ENCODE measurements at places on chromosomes 1 and 21.
A peak's percentile ranks its signal among the peaks of the same experiment; 100 is the strongest.

DNA sequence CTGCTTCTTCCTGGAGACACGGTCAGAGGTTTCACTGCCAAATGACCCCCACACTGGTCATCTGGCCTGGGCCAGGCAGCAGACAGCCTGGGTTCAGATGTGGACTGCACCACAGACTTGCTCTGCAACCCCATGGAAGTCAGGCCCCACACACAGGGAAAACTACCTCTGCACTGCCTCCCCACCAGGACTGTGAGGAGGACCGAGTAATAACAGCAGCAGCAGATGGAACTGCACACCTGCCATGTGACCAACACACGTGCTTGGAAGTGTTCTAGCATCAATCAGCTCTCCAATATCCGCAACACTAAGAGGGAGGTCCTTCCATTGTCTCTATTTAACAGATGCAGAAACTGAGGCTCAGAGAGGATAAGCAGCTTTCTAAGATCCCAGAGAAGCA lies 51.4 kb downstream of the SLC9A1 start:
- DNase-seq = no peak

- DNase-seq = no peak
Measured at GRCh38 chr1:48718116-48718630, 58.5 kb downstream of the BEND5 start.

- no peak for DNase-seq
Measured at GRCh38 chr1:214709241-214709640, 106.2 kb downstream of the CENPF start.

DNA sequence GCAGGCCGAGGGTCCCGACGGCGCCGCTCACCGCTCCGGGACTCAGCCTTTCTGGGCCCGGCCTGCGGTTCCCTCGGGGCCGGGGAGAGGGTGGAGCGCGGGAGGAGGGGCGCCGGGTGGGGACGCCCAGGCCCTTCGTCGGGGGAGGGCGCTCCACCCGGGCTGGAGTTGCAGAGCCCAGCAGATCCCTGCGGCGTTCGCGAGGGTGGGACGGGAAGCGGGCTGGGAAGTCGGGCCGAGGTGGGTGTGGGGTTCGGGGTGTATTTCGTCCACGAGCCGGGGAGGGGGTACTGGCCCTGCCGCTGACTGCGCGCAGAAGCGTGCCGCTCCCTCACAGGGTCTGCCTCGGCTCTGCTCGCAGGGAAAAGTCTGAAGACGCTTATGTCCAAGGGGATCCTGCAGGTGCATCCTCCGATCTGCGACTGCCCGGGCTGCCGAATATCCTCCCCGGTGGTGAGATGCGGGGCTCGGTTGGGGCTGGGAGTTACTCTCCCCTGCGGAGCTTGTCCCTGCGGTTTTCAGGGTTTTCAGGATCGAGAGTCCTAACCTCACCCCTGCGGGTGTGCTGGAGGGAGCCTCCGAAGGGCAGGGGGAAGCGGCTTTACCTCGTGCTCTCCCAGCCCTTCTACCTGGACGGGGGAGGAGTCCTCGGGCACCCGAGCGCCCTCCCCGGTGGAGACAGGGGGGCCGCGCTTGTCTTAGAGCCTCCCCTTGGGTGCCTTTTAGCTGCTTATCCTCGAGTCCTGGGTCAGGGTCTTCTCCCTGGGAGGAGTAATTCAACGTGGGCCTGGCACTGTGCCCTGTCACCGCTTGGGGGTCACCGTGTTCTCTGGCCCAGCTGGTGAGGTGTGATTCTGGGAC lies 2.1 kb downstream of the SAMD11 start:
- no peak for DNase-seq

- DNase-seq = no peak
Measured at GRCh38 chr1:207861442-207862177, 49.3 kb downstream of the CD34 start.

DNA sequence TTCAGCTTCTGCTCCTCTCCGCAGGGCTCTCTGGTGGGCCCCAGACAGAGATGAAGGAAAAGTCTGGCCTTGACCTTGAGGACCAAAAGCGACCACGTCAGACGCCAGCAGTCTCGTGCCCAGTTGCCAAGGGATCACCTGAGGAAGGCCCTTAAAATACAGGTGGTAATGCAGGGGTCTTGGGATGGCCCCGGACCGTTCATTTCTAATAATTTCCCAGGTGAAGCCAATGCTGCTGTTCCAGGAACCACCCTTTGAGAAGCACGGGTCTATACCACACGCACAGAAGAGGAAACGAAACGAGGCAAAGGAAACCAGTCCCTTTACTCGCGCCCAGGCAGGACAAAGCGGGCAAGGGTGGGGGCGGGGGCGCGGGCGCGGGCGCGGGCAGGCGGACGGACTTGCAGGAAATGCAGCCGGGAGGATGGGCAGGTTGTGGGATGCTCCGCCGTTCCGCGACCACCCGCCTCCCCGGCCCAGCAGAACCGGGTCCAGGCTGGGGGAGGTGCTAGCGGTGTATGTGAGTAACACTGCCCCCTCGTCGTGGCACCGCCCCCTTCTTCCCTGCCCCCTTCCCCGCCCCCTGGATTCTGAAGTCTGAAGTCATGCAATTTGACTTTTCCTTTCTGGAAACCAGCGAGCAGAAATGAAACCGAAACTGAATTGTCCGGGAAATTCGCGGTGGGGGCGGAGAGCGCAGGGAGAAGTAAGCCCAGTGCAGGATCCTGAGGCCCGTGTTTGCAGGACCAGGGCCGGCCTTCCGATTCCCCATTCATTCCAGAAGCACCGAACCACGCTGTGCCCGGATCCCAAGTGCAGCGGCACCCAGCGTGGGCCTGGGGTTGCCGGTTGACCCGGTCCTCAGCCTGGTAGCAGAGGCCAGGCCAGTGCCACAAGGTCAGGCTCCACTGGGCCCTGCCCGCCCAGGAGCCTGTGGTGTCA lies 5.8 kb upstream of the MX1 start:
- peak; percentile 72 for DNase-seq

DNA sequence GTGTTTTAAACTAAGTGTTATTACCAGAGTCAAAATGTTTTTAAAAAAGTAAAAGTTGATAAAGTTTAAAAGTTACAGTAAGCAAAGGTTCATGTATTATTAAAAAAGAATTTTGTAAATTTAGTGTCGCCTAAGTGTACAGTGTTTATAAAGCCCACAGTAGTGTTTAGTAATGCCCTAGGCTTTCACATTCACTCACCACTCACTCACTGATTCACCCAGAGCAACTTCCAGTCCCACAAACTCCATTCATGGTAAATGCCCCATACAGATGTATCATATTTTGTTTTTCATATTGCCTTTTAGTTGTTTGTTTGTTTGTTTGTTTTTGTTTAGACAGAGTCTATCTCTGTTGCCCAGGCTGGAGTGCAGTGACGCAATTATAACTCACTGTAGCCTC lies 353.8 kb upstream of the PTBP2 start:
- DNase-seq = no peak

GRCh38 chr21:44790368-44790767 lies 11.3 kb downstream of the UBE2G2 start:
- no peak for DNase-seq

DNA sequence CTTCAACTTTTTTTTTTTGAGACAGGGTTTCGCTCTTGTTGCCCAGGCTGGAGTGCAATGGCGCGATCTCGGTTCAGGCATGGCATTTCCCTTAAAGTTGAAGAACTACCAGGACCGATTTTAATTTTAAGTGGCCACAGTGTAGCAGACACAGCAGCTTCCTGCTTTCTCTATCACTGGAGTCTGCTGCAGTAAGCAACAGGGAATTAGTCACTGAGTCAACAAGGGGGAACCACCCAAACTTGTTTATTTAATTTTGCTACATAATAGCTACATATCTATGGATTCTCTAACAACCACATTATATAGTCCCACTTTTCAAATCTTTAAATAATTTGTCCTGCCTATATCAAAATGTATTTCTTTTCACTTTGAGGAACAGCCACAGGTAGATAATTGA lies 12.5 kb upstream of the TNNI3K start:
- no peak for DNase-seq

- no peak for DNase-seq
Measured at GRCh38 chr1:35298464-35298863, 30.0 kb downstream of the ZMYM4 start.

DNA sequence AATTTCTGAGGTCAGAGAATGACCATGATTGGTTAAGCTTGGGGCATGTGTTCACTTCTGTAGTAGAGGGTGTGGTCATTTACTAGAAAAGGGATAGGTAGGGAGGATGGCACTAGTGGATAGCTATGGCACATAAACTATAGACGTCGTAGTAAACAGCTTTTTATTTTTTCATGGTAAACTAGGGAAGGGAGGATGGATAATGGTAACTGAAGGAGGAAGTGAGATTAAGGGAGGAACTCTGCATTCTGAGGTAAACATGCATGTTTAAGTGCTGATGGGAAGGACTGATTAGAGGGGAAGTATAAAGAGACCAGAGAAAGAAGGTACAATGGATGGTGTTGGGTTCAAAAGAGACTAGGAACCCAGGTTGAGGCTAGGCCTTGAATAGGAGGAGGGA lies 26.9 kb downstream of the PTGS2 start:
- no peak for DNase-seq

DNA sequence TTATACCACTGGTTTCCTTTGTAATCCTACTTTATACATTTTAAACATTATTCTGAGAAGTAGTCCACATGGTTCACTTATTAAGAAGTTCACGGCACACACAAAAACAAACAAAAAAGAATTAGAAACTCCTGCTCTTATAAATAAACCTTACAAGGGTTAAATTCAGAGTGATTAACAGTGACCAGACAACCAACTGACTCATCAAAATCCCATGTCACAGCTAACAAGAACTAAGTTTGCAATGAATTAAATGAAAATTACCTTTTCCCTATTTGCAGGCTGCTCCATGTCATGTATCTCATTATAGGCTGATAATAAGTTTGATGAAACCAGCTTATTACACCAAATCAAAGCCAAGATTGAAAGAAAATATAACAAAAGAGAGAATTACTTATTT lies 77.5 kb downstream of the PUM1 start:
- no peak for DNase-seq

- no peak for DNase-seq
Measured at GRCh38 chr21:17051054-17051453, 461.8 kb upstream of the CXADR start.

- no peak for DNase-seq
Measured at GRCh38 chr1:56072310-56072709, 507.1 kb downstream of the PLPP3 start.

DNA sequence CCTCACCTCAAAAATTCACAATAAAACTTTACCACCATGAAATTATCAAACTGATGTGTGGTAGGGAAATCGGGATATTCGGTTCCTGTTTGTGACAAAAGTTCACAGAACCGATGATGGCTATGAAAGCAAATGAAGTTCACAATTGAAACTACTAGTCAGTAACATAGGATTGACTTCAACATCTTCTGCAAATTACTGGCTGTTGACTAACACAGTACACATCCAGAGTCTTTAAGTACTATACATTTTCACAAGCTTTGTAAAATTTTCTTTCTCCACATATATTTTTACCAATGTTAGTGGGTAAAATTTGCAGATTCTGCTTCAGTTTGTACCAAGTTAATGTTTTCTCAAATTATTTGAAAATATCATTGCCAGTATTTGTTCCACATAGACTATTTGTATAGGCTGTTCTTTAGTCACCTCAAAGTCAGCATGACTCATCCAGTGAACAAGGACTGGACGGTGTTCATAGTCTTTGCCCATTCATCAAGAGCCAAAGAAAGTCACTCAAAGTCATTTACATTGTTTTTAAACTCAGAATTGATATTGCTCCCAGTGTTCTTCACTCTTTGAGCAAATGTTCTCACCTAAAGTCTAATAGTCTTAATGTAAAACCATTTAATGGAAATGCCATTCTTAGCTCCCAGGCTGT lies 213.4 kb downstream of the USP25 start:
- no peak for DNase-seq

DNA sequence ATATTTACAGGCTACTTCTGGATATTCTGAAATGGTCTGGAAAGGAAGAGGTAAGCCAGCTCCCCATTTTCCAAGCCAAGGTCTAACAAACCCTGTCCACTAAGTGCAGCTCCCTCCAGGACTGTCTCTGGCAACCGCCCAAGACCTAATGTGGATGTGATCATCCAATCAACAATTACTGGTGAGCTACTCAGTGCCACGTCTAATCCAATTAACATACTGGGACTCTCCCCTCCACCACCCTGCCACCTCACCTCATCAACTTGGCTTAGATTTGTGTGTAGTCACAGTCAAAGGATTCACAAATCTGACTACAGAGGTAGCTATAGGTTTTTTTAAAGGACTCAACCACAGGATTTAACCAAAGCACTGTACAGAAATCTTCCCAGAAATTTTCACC lies 25.4 kb upstream of the S100A7 start:
- DNase-seq = no peak

DNA sequence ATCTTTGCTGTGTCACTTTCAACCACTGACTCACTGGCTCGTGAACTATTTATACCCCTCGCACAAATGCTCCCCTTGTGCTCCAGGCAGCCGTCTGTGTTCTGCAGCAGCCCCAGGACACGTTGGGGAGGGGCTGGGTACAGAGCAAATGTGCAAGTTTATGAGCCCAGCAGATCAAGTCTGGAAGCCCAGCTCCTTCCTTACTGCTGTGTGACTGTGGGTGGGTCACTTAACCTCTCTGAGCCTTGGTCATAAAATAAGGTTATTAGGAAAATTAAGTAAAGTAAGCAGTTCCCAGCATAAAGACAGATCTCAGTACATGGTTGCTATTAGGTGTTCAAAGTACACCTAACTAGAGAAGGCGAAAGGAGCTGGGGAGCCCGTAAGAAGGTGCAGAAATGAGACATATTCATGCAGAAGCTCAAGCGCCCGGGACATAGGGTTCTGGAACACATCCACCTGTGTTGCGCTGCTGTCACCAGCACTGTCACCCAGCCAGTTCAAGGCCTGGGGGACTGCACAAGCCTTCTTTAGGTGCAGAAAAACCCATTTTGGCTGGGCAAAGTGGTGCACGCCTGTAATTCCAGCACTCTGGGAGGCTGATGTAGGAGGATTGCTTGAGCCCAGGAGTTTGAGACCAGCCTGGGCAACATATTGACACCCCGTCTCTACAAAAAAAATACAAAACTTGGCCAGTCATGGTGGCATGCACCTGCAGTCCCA lies 13.8 kb downstream of the EFHD2 start:
- no peak for DNase-seq

GRCh38 chr1:180208264-180208663 lies 21.8 kb upstream of the LHX4 start:
- no peak for DNase-seq

DNA sequence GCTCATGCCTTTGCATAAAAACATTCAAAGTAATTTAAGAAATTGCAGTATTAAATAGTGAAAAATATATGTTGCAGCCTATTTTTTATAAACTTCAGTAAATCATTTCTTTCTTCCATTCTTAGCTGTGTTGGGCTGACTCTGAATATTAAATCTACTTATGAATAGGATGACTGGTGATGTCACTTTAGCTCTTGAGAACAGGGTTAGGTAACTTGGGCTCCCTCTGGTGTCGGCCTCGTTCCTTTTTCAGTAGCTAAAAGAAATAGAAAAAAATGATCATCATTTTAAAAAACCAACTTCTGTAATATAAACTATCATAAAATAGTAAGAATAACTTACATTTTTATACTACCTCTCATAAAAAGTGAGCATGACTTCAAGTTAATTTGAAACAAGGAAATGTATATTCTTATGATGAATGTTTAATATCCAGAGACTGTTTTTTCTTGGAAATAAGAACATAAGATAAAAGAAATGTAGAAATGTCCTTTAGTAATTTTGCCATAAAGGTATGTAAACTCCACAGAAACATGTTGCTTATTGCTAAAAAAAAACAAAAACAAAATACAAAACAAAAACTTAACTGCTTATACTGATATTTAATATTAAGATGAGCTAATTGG lies 26.8 kb upstream of the NCAM2 start:
- DNase-seq = no peak
